ENCODE measurements at places on chromosomes 2 and 18. TPM values are rescaled to one million over a fixed set of nuclear protein-coding genes. Genes with fewer than 3 reads are reported as not detected.
A peak's percentile ranks its signal among the peaks of the same experiment; 100 is the strongest.

RABL2A gene
- 13.3 TPM for total RNA-seq

MAP3K19 gene
- total RNA-seq, result not detected

DIPK1C gene
- 1.6 TPM for total RNA-seq

GRCh38 chr2:211766689-211767088 lies 771.9 kb downstream of the ERBB4 start:
- peak; percentile 63 for DNase-seq

- DNase-seq, result no peak
These were observed 348.8 kb upstream of the ETAA1 start for GRCh38 chr2:67048314-67048713.

DNA sequence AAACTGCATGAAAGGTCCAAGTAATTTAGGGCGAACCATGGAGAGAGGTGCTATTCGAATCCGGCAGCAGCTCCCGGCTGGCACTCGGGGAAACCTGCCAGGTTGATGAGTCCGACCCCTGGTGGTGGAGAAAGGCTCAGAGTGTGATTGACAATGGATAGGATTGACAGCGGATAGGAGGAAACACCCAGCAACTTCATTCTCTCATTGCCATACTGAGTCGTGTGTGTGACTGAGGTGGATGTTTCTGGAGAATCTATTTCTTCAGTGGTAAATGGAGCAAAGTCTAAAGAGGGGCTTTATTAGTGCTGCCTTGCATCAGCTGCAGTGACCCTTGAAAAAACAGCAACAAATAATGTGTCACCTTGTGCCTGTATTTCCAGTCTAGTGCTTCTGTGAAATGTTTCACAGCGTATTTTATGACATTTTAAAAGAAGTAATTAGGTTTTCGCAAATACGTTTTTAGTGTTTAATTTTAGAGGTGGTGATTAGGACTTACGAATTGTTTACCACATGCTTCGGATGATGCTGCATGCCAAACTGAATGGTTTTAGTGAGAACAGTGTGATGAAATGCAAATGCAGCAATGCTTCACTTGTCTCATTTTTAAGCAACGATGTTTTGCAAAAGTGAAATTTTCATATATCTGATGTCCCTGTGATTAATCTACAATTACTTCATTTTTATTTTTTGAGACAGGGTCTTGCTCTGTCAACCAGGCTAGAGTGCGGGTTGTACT lies 102.0 kb downstream of the DCDC2C start:
- DNase-seq, result no peak

GRCh38 chr2:153873052-153874048 lies 1.6 kb downstream of the GALNT13 start:
- DNase-seq, result no peak

DNA sequence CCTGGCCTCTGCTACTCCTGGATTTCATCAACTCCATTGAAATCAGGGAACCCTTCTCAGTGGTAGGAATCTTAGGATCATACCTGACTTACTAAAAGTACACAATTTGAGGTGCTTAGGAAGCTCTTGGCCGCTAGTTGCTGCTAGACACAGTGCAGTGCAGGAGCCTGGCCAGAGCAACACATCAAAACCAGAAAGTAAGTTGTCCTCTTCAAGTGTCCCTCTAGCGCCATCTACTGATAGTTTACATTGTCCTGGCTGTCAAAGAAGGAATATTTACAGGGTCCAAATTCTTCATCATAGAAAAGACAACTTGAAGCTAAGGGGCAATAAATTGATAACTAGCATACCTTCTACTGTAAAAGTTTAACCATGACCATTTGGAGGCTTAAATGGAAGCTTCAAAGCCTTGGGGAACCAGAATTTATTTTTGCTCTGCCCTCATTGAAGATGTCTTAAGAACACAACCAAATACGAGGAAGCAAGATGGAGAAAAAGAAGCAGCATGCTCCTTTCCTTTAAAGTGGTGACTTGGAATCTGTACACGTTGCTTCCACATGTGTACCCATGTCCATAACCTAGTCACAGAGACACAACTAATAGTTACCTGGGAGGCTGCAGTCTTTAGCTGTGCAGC lies 889.1 kb upstream of the GCFC2 start:
- peak; percentile 46 for DNase-seq

DNA sequence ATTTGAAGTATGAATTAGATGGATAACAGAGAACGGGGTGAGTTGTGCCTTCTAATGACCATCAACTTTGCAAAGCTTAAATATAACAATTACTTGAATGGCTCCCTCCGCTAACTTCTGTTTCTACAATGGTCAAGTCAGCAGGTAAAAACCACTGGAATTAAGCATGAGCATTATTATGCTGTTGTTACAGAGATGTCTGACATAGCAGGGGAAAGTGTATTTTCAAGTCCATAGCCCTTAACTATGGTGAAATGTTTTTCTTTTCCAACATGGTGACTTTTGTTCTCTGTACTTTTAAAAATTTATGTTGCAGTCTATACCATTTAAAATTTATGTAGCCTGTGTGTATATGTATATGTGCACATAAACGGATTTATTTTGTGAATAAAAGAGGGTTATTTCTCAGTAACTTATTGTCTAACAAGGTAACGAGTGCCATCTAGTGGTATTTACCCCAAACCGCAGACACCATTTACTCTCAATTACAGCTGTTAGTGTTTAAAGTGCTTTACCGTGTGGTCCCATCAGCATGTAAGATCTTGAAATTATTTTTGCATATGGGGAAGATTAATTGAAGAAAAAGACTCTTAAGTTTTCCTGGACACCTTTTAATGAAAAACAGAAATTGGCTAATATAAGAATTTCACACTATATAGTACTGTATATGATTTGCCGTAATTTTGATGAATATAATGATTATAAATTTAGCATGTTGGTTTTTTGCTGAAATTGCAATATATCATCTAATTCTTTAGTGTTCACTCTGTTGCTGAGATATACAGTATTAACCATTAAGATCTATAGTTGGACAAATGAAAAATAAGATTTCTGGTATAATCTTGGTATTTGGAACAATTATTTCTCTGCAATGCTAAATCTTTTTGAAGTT lies 78.2 kb downstream of the UBE2E3 start:
- no peak for DNase-seq

GRCh38 chr2:177733-178132 lies 86.1 kb downstream of the SH3YL1 start:
- no peak for DNase-seq

Data from urinary bladder (tissue), 4 donors.